CD4-positive, CD25-positive, alpha-beta regulatory T cell (primary cell): ENCODE measurements at places on chromosomes 5 and 9. TPM values are rescaled to one million over a fixed set of nuclear protein-coding genes. Genes with fewer than 3 reads are reported as not detected.

The GLDC gene
- not detected for polyA plus RNA-seq

The FBLL1 gene
- polyA plus RNA-seq: not detected

The GPR151 gene
- polyA plus RNA-seq: 0.13 TPM

The PDZD2 gene
- 0.25 TPM for polyA plus RNA-seq

The PDE6A gene
- not detected for polyA plus RNA-seq

The GPSM1 gene
- polyA plus RNA-seq: 1.1 TPM

The ZBTB6 gene
- 0.87 TPM for polyA plus RNA-seq

The DMRT2 gene
- not detected for polyA plus RNA-seq

The FCN2 gene
- polyA plus RNA-seq: not detected

The ROPN1L gene
- polyA plus RNA-seq: 4.2 TPM

The RORB gene
- not detected for polyA plus RNA-seq

The DNAJB5 gene
- polyA plus RNA-seq: 2.7 TPM

The PCDHGA6 gene
- polyA plus RNA-seq: not detected

The FAM78A gene
- 16.6 TPM for polyA plus RNA-seq

The LRRC26 gene
- polyA plus RNA-seq: not detected

The ADCY2 gene
- not detected for polyA plus RNA-seq
